ENCODE measurements at places on chromosomes 5 and 9.

DNA sequence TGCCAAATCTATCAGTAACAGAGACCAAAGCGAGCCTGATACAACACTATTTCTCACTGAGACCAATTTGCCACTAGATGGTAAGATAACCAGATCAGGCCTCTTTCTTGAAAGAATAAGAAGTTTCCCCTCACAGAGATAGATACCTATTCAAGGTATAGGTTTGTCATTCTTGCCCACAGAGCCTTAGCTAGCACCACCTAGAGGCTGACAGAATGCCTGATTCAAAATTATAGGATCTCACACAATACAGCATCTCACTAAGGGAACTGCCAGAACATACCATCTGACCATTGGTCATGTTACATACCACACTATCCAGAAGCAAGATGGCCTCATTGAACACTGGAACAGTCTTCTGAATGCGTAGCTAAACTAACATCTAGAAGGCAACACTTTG is 166.6 kb upstream of the HCN1 start:
- no peak for DNase-seq

DNA sequence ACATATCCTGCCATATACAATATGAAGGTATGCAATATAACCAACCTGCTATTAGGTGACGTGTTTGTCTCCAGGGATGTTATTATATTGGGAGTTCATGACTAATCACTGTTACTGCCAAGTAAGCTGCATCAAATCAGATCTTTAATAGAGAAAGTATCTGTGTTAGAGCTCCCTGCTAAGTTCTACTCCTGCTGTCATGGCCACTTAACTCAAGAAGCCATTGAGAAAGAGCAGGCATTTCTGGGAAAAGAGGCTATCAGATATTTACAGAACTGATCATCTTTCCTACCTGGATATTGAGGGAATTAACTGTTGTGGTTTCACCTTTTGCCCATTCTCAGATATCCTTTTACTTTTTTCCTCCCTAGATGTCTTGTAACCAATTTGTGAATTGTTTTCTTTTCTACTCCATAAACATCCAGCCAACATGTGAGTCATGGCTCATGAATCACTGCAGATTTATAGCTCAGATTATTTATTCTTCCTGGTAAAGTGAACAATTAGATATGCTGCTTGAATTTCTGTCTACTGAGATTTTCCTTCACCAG is 634.8 kb upstream of the FAM174A start:
- DNase-seq = no peak

GRCh38 chr5:1639757-1640156 is 116.0 kb upstream of the LPCAT1 start:
- no peak for DNase-seq

- no peak for DNase-seq
Measured at GRCh38 chr5:14728459-14728938, 64.0 kb downstream of the OTULIN start.

DNA sequence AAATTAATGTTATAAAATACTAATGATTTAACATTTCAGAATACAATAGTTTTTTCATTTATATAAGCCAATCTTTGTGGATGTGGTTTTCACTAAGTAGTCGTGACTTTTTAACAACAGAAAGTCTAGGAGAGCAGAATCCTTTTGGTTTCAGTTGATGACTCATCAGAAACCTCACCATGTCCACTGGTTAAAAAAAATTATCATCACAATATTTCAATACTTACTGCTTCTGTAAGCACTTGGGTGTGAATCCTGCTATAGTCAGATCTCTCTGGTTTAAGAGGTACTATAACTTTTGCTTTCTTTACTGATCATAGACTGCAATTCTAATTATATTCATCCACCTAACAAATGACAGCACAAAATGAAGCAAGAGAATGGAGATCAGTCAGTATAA is 77.2 kb downstream of the MRPS30 start:
- no peak for DNase-seq

- DNase-seq = no peak
Measured at GRCh38 chr5:132065351-132065937, 5.0 kb downstream of the IL3 start.

GRCh38 chr5:65126542-65127069 is 355.1 kb downstream of the ADAMTS6 start:
- DNase-seq = no peak

DNA sequence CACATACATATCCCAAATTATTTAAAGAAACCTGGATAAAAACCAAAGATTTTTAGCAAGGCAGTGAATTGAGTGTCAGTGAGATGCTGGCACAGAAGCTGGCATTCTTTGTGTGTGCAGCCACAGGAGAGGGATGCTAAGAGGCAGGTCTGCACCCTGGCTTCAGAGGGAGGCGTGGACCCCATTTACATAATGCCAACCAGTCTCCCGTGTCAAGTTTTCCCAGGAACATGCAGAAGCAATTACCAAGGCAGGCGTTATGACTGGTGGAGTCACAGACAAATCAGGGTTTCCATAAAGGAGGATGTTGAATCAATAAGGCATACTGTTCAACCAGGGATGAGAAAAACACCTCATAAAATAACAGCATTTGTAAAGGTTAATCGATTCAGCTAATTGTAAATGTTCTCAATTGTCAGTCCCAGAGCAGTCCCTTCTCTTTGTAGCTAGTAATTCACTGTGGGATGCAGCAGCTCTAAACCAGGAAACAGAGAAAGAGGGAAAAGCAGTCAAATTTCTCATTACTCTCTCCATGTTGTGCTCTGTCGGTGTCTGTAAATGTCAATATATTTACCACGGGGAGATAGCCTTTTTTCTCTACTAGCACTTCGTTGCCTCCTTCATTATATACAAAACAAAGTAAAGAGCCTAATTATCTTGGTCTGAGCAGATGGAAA is 452.4 kb upstream of the GRAMD2B start:
- no peak for DNase-seq

DNA sequence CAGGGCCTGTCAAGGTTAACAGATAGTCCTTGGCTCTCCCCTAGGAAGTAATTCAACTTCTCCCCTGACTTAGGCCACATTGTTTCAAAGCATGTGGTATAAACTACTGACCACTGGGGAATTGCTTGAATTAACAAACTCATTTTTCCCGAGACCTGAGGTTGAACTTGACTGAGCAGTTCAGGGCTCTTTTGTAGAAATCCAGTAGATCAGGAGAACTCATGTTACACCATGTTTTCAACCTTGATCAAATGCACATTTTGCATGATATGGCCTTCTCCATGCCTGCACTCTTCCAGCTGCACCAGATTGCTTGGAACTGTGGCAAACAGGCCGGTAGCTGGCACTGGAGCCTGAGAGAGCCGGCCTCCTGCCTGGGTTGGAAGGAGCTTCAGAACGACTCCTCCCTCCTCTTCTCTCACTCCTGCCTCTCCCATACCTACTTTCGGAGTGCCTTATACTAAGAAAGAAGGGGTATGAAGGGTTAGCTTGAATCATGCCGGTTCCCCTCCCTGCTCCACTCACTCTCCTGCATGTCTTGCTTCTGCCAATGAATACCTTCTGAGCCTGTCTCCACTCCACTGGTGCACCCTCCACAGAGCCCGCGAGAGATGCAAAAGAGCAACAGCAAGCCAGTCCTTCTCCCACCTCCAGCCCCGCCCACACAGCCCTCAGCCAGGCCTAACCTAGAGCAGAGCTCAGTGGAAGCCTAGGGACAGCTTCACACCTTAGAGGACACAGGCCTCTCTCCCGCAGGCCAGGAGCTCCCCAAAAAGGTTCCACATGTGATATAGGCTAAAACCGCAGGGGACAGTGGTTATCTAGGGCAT is 159.4 kb downstream of the MACROH2A1 start:
- DNase-seq = no peak

DNA sequence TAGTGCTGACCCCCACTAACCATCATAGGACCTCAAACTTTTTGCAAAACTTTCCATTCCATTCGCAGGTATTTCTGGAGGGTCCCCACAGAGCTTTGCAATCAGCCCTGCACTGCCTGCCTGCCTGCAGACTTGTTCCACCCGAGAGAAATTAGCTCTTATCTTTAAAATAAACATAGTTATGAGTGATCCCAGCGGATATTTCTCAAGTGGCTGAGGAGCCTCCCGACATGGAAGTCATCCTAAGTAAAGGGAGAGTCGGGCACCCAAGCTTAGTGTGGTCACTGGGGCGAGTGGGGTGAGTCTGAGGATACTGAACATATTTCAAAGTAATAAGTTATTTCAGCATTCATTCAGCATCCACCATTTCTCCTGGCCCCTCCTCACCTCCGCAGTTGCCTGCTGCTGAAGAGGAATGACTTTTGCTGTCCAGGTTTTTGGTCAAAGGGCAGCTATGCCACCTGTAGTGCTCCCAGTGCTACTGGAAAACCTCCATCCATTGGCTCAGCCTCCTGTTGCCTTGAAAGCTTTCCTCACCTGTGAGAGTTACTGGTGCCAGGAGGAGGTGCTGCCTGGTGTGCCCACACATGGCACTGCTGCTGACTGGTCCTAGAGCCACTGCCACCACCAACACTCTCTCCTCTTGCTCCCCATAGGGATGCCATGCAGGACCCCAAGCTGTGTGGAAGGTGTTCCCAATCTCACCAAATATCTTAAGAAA is 89.7 kb upstream of the PCSK1 start:
- no peak for DNase-seq

DNA sequence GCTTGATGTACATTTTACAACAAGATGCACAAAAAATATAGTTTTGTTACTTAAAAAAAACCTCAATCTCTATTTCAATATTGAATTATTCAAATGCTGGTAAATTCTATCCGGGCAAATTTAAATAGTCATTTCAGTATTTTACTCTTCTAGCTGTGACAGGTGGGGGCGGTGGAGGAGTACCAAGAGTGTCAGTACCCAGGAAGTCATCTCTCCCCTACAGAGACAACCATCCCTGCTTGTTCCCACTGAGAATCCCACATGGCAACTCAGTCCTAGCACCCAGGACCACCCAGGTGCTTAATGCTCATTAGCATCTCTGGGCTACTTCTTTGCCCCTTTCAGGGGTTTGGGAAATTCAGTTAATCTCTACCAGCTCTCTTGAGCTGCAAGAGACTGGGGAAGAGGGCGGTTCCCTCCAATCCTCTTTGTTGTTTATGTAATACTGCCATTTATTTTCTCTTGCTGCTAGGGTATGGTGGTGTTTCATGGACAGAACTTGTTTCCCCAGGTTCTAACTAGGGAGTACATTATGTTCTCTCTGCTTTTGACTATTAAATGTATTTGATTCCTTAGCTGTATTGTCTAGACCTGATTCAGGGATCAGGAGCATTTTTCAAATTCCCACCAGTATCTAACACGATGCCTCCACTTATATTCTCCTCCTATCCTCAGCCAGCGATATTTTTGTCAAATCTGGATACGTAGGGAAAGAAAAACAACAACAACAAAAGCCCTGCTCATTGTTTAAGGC is 122.5 kb downstream of the CDH18 start:
- DNase-seq = no peak

- peak; percentile 53 for DNase-seq
Measured at GRCh38 chr9:33446946-33447798, at the start of gene AQP3. AQP3 (minus strand) TSS chr9:33447593; CDS start chr9:33447530, 63 bp downstream.

DNA sequence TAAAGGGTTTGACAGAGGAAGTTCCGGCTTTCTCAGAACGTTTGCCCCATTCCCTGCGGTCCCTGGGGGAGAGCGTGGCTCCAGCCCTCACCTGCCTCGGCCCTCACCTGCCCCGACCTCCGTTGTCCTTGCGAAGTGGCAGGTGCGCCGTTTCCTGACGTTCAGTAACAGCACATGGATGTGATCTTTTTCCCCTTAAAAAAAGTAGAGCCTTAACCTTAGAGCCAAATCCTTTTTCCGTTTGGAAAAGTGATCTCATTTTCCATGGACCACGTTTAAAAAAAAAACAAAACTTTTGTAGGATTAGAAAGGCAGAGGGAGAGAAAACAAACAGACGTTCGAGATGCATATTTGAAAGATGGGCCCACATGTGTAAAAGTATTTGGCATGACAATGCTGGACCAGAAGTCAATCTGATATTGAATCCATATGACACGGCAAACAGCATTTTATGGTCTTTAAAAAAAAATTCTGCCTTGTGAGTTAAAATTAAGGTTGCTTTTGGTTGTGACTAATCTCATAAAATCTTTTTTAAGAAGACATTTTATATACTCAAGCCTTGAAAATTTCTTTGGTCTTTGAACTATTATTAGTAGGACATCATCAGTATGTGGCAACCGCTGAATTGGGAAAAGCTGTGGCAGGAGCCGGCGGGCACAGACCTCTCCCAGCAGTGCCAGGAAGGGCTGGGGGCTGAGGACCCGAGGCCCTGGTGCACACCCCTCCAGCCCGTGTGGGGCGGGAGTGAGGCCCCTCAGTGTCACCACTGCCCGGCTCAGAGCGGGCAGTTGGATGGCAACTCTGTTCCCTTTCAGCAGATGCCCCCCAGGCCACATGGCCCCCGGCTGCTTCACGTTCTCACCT is 42.5 kb upstream of the EXOC3 start:
- DNase-seq = no peak

DNA sequence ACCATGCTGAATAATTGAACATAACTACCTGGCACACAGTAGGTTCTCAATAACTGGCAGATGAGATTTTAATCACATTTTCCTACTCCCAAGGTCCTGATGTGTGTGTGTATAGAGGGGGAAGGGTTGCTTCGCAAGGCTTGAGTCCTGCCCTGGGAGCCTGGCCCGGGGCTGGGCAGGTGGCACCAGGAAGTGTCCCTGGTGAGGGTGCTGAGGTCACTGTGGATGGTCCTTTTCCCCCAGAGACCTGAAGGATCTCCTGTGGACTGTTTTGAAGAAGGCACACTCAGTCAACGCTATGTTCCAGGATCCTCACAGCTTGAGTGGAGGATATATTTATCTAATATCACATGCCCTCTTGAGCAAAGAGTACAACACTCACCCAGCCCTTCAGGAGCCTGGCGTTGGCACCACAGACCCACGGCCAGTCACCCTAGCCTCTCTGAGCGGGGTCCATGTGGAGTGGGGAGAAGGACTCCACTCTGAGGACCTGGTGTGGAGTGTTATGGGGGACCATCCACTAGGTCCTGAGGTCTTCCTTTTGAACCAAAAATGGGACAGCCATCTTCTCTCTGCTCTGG is 177.8 kb downstream of the GABBR2 start:
- no peak for DNase-seq

DNA sequence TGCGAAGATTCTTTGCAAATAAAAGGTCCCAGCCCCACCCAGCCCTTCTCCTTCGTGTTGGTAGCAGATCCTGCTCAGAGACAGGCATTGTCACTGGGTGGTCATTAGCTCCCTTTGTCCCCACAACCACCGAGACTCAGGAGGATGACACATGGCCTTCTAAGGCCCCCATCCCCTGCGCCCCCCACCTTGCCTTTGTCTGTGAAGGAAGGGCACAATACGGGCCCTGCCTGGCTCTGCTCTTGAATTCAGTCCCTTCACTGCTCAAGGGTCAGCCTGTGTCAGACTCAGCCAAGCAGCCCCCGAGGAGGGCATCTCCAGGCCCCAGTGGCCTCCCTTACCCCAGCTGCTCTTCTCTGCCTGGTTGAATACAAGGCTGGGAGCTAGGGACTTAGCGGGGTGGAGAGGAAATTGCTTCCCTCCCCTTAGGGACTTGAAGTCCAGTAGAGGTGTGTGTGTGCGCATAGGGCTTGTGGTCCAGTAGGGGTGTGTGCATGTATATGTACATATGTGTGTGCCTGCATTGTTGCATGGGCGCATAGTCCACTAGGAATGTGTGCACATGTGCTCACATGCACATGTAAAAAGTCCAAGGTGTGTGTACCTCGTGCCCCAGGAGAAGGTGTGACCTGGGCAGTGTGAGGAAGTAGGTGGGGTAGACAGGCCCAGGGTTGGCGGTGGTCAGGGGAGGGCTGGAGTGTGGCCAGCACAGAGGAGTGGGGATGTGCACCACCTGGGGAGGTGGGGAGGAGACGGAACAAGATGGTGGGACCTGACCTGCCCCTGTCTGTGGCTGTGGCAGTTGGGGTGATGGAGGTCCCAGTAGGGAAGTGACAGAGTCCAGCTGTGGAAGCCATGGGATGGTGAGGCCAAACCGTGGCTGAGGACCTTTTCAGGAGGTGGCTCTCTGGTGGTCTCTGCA is 59.1 kb downstream of the PHF2 start:
- DNase-seq = no peak

GRCh38 chr5:15013654-15014463 is 142.3 kb upstream of the ANKH start:
- DNase-seq = no peak

Data from stimulated activated CD8-positive, alpha-beta memory T cell treated with anti-CD3 and anti-CD28 coated beads, Interleukin-15, amount 100 ng/mL, for 4 hours (primary cell).